ENCODE measurements at places on chromosomes 13 and 19.

DNA sequence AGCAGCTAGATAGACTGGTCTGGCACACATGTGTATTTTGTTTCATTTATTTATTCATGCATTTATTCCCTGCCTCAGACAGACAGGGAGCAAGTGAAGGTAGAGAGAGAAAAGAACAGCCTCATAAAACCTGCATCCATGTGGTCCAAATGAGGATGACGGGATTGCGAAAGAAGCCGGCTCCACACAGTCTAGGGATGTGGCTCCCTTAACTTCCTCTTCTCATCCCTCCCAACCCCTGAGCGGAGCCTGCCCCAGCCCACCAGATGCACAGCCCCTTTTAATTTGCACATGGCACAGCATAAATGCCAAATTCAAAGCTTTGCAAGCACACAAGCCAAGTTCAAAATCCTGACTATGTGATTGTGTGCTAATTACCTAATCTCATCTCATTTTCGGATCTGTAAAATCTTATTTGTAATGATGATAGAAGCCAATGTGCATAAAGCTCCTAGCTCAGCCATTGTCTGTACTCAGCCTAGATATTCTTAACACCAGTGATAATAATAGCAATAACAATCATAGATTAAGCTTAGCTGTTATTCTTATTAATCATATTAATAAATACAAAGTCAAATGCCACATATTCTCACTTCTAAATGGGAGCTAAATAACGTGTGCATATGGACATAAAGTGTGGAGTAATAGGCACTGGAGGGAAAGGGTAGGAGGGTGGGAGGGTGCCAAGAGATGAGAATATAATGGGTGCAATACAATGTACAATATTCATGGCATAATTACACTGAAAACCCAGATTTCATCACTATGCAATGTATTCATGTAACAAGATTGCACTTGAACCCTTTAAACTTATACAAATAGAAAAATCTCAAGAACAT lies 156.3 kb downstream of the DCT start:
- no peak for DNase-seq

DNA sequence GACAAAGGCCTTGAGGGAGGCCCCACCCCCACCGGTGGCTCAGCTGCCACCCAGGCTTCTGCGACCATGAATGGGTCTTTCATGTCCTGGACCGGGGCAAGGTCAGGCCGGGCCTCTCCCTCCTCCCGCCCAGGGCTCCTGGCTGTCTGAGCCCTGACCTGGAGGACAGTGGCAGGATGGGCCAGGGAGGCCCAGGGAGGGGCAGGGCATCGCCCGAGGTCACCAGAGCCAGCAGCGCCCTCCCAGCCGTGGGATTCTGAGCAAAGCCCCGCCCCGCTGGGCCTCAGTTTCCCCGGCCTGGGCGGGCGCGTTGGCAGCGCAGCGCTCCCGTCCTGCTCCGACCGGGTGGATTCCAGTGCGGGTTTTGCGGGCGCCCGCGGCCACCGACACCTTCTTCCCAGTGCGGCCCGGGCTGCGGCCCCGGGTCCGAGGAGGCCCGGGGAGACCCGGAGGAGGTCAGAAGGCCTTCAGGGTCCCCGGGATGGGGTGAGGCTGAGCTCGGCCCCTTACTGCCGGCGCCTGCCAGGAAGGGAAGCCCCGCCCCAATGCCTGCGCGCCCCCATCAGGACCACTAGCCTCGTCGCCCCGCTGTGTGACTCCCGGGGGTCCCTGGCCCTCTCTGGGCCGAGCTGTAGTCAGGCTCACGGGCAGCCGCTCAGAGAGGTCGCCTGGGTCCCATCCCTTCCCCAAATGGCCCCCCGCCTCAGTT lies 24.6 kb upstream of the SEMA6B start:
- peak; percentile 47 for DNase-seq

- no peak for DNase-seq
Measured at GRCh38 chr13:44421853-44422525, 48.4 kb downstream of the SERP2 start.

GRCh38 chr19:12994701-12995595 lies at the start of gene NFIX:
Gene NFIX, plus strand, starts transcription at chr19:12995475. Its CDS starts 363 bp downstream, at chr19:12995838.
- peak; percentile 70 for DNase-seq

GRCh38 chr13:33953203-33953602 lies 135.3 kb downstream of the RFC3 start:
- DNase-seq, result no peak

GRCh38 chr13:92317066-92317465 lies 909.5 kb upstream of the GPC6 start:
- no peak for DNase-seq

- DNase-seq, result no peak
Measured at GRCh38 chr19:9189535-9189934, 10.8 kb downstream of the OR7D2 start.

DNA sequence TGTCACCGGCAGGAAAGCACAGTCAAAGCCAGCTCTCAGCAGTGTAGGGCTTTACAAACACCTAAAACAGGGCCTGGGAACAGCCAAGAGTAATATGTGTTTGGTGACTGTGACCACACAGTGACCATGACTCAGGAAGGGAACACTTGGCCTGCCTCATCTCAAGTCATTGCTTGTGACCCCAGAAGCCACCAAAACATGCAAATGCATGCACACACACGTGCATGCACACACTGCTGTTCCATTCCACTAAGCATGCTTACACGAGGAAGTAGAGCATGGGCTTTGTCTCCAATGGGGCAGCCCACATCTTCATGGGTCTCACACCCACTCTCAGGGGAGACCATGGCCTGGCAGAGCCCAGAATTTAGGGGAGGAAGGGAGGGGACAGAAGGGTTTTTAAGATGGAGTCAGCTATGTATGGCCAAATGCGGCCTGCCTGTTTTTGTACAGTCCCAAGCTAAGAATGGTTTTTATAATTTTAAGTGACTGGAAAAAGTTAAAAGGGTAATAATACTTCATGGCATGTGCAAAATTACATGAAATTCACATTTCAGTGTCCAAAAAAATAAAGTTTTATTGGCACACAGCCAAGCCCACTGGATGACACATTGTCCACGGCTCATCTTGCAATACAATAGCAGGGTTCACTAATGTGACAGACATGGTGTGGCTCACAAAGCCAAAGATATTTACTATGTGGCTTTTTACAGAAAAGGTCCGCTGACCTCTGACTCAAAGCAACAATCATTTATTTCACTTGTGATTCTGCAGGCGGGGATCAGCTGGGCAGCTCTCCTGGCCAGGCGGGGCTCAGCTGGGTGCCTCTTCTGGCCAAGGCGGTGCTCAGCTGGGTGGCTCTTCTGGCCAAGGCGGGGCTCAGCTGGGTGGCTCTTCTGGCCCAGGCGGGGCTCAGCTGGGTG lies 17.3 kb downstream of the ZFR2 start:
- DNase-seq, result no peak

DNA sequence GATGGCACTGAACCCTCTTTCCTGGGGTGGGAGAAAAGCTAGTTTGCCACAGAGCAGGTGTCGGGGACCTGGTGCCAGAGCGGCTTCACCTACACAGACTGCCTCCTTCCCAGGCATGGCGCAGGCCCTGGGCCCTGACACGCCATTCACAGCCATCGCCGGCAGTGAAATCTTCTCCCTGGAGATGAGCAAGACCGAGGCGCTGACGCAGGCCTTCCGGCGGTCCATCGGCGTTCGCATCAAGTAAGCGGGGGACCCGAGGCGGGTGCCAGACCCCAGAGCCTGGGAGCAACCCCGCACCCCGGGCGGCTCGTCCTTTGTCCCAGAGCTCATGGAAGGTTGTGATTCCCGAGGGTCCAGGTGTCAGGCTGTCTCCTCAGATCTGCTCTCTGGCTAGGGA lies 10.0 kb downstream of the LHB start:
- no peak for DNase-seq

DNA sequence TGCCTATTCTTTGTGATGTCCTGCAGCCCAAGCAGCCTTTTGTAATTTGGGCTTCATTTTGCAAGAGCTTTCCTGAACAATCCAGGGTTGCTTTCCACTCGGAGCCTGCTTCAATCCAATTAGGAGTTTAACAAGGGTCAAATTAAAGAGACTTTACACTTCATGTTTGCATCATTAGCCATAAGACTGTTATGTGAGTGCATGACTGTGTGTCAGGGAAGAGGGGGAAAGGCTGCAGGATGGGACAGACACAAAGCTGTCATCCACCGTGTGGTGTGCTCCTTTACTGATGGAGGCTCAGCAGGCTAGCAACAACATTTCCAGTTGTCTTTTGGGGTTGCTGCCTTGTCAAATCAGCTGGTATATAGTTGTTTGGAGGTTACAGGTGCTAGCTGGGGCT lies 23.7 kb upstream of the MAB21L1 start:
- no peak for DNase-seq

- DNase-seq, result no peak
Measured at GRCh38 chr19:347946-348861, 3.6 kb upstream of the MIER2 start.

DNA sequence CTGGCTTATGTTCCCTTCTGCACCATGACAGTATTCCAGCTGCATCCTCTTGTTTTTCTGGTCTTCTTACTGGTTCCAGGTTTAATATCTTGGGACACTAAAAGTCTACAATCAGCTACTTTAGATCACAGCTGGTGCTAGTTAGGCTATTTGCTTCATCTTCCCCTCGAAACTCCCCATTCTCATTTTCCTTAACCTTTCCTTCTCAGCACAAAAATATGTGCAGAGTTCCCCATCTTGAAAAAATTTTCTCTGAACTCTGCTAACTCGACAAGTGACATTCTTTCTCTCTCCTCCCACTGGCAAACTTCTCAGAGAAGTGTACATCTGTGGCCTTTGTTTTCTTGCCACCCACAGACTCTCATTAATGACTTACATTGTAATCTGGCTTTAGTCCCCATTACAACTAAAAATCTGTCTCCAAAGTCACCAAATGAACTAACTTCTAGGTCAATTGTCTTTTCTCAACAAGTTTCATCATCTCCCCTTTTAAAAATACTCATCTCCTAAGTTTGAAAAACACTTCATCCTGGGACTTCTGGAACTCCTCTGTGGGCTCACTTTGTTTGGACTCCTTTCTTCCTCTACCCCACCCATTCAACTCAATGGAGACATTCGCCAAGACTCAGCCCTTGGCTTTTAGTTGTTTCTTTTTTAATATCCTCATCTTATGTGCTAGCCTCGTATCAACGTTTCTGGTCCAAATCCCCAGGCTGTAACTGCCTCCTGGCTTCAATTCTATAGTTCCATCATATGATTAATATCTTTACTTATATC lies 7.1 kb upstream of the KL start:
- DNase-seq, result no peak

- DNase-seq, result no peak
Measured at GRCh38 chr19:1128106-1128505, 24.3 kb downstream of the GPX4 start.

DNA sequence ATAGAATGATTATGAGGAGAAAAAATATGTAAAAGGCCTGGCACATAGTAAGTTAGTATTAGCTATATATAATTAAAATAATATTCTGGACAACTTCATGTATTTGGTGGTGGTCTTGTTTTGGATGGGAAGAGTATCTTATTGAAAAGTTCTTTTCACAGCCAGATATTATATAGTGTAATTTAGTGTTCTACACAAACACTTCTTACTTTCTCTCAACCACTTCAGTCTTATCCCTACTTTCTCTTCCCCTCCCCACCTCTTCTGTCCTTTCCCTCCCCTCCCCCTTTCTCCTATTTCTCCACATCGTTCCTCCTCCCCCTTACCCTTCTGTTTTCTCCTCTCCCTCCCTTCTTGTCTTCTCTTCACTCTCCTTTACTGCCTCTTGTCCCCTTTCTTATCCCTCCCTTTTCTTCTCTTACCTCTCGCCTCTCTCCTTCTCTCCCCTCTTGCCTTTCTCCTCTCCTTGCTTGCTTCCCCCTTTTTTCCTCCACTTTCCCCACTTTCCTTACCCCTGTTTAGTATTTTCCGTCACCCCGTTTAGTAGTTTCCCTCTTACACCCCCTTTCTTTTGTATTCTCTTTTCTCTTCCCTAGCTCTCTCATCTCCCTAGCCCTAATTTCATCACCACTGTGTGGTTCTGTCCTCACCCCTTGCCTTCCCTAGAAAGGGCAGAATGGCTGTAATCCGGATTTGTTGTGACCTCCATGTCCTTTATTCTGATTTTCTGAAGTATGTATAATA lies 107.2 kb upstream of the MLNR start:
- DNase-seq, result no peak

DNA sequence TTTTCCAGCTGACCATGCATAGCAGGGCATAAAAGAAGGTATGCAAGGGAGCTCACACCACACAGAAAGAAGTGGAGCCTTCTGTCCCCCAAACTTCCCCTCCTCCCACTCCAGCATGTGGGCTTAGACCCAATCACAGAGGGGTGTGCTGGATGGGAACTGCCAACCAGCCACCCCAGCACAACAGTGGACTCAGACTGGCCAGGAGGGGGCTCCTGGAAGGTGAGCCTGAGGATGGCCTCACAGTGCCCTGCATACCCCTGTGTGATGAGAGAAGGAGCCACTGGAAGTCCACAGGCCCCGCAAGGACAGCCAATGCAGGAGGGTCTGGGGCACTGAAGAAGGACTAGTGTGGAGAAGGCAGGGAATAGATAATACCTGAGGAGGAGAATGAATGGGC lies 106.9 kb upstream of the SERP2 start:
- DNase-seq, result no peak

- no peak for DNase-seq
Measured at GRCh38 chr13:99908140-99908803, 63.3 kb downstream of the ZIC5 start.

DNA sequence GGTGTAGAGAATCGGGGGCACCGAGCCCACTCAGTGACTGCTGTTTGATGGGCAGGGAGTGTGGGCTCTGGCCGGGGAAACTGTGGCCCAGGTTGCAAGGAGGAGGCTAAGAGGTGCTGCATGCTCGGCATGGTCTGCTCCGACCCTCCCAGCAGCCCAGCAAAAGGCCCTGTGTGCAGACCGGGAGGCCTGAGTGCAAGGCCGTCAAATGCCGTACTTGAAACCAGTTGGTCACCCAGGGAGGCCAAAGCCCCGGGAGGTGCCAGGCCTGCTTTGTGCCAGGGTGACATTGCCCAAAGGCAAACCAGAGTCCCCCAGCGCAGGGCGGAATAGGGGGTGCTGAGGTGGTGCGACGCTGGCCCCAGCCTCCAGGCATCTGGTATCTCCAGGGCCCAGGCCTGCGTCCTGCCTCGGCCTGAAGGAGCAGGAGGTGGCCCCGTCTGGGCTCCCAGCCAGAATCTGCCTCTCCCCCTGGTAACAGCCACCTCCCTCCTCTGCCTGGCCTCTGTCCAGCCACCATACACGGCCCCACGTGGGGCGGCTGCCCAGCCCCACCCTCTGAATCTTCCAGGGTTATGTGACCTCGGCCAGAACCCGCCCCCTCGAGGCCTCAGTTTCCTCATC lies 4.0 kb downstream of the PIK3R2 start:
- no peak for DNase-seq

- DNase-seq, result no peak
Measured at GRCh38 chr19:11457115-11457514, 21.7 kb downstream of the PRKCSH start.

DNA sequence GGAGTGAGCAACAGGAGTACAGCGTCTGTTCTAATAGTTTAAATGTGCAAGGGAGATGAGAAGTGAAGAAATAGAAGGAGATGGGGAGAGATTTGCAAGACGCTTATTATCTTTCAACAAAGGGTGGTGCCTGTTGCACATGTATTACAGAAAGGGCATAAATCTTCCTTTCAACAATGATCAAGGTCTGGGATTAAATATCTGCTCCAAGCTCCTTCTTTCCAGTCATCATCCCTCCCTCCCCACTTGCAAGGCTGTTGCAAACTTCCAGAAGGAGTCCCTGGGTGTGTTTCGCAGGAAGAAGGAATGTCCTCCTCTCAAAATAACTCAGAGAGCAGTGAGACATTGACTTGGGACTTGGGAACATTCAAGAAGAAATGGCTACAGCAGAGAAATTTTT lies 63.5 kb upstream of the MYCBP2 start:
- DNase-seq, result no peak

GRCh38 chr19:41298348-41298964 lies 11.5 kb upstream of the CCDC97 start:
- no peak for DNase-seq
